ENCODE measurements at places on chromosomes 11 and 22.

DNA sequence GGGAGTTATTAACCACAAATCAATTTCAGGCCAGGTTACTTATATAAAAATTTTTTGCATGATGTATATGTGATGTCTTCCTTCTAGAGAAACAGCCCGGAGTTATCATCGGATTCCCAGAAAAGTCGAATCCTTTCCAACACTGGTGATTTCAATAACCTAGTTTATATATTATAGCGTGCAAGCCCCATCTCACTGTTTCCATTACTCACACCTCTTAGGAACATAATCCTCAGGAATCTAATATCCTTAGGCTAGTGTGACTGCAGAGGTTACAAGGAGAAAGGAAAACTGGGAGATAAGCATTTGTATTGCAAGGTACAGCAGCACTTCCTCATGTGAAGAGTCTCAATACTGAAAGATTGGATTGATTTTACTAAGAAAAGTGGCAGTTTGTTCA lies 20.3 kb downstream of the ARHGAP20 start:
- DNase-seq: no peak

DNA sequence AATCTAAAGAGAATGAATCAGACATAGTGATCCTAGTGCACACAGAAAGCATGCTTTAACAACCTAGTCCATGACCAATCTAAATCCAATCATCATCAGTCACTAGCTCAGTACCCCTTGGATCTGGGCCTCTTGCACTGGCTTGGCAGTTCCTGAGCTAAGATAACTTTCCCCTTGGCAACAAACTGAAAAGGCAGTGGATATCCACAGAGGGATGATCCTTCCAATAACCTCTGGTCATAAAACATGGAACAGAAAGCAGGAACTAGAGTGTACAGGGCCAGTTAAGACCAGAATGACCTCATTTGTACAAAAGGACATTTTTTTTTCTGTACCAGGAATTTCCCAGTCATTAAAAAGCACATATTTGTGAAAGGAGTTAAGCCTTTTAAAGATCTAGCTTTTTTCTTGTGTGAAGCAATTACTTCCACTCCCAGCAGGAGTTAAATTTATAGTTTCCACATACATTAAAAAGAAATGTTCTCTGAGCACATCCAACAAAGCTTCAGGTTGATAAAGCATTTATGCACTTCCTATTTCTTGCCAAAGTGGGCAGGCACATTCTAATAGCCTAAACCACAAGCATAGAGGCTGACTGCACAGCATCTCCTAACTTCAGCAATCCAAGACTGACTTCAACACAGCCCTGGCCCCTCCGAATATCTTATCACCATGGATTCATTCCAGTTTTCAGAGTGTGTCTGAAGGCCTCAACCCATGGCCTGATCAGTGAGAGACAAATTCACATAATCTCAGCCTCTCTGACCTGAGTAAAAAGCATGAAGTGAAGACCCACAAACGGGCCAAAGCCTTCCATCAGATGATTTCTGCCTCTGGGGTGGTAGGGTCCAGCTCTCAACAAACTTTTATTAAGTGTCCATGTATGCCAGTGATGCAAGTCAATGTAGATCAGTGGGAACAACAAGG lies 29.9 kb downstream of the GUCY1A2 start:
- peak; percentile 10 for DNase-seq

DNA sequence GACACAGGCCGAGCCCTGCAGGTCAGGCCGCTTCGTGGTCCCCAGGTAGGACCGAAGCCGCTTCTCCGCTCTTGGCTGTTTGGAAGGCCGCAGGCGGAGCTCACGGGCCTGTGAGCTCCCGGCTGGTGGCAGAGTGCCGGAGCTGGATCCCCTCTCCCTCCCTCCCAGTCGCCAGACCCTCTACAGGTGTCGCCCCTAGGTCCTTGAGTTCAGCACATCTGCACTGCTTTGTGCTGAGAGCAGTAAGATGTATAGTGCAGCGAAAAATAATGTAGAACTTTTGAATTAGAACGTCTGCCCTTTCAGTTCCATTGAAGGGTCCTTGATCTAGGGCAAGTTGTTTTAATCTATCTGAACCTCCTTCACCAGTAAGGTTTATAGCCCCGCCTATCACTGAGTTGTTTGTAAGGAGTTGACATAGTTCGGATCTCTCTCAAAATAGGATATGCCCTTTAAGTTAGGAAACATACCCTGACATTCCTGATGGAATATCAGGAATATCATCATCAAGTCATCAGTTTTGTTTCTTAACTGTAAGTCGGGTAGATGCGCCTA lies 419 bp downstream of the ANKRD49 start:
- DNase-seq: no peak

- no peak for DNase-seq
Measured at GRCh38 chr22:43777286-43777685, 34.8 kb downstream of the EFCAB6 start.

DNA sequence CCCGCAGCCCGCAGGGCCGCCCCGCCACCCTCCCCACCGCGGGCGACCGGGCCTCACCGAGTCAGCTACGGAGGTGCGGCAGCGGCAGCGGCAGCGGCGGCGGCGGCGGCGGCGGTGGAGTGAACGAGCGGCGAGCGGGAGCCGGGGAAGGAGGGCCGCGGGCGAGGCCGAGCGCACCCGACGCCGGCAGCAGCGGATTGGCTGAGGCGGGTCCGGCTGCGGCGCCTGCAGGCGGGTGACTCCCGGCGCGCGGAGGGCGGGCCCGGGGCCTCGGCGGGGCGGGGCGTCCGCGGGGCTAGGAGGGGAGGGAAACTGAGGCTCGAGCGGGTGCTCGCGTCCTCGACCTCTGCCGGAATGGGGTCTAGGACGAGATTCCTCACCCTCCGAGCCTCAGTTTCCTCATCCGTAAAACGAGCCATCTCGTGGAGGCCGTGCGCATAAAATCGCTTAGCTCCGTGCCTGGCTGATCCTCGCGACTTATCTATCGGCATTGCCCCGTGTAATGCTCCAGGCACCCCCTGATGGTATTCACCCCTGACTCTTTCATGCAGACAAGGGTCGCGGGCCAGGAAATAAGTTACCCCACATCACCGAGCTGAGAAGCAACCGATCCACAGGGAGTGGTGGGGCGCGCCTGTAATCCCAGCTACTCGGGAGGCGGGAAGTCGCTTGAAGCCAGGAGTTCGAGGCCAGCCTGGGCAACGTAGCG lies at the start of gene CPT1A:
CPT1A (minus strand) TSS at position 199 of the 709 bp plus-strand sequence. CDS start 26,442 bp downstream, outside the sequence.
- peak; percentile 43 for DNase-seq

- DNase-seq: no peak
Measured at GRCh38 chr11:68687986-68688385, 3.6 kb downstream of the GAL start.

- DNase-seq: no peak
Measured at GRCh38 chr11:120652705-120653335, 141.3 kb downstream of the GRIK4 start.

GRCh38 chr22:20721409-20722218 lies 52.3 kb upstream of the SERPIND1 start:
- DNase-seq: no peak

GRCh38 chr11:88360141-88360540 lies 22.6 kb upstream of the CTSC start:
- no peak for DNase-seq

DNA sequence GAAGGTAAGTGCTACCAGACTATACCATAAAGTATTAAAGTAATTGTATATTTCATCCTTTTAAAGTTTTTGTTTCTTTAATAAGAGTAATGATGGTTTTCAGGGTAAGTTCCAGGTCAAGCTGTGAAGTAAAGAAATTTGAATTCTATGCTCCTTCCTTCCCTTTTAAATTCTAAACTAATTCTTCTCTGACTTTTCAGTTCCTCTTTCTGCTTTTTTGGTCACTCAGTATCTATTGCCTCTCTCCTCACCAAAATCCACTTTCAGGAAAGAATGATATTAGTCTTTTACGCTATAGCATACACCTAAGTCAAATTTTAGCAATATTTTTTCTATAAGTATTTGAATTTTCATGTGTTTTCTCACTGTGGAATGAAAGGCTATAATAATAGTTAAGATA lies 8.2 kb downstream of the MMP8 start:
- DNase-seq: no peak

GRCh38 chr22:33825761-33826160 lies 94.5 kb downstream of the LARGE1 start:
- DNase-seq: no peak

GRCh38 chr11:4863876-4864275 lies 14.9 kb upstream of the OR51S1 start:
- DNase-seq: no peak

DNA sequence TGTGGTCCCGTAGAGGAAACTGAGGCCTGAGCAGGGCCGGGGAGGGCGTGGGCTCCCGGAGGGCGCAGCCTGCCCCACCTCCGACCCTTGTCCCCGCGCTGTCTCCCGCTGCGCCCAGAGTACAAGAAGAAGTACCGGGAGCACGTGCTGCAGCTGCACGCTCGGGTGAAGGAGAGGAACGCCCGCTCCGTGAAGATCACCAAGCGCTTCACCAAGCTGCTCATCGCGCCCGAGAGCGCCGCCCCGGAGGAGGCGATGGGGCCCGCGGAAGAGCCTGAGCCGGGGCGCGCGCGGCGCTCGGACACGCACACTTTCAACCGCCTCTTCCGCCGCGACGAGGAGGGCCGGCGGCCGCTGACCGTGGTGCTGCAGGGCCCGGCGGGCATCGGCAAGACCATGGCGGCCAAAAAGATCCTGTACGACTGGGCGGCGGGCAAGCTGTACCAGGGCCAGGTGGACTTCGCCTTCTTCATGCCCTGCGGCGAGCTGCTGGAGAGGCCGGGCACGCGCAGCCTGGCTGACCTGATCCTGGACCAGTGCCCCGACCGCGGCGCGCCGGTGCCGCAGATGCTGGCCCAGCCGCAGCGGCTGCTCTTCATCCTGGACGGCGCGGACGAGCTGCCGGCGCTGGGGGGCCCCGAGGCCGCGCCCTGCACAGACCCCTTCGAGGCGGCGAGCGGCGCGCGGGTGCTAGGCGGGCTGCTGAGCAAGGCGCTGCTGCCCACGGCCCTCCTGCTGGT lies 1.9 kb downstream of the NLRP6 start:
- DNase-seq: peak; percentile 77

GRCh38 chr11:76385903-76386302 lies 4.8 kb downstream of the GVQW3 start:
- DNase-seq: no peak

DNA sequence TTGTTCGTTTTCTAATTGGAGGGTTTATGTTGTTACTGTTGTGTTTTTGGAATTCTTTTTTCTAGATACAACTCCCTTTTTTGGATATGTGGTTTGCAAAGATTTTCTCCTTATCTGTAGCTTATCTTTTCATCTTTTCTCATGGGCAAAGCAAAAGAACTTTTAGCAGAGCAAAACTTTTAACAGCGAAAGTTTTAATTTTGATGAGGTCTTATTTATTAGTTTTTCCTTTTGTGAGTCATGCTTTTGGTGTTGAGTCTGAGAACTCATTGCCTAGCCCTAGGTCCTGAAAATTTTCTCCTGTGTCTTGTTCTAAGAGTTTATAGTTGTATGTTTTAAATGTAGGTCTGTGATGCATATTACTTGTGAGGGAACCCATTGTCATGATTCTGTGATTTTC lies 99.4 kb downstream of the TEAD1 start:
- no peak for DNase-seq

- DNase-seq: no peak
Measured at GRCh38 chr11:114912826-114913225, 234.5 kb downstream of the NXPE2 start.
